ENCODE measurements at places on chromosomes 7 and 10.

DNA sequence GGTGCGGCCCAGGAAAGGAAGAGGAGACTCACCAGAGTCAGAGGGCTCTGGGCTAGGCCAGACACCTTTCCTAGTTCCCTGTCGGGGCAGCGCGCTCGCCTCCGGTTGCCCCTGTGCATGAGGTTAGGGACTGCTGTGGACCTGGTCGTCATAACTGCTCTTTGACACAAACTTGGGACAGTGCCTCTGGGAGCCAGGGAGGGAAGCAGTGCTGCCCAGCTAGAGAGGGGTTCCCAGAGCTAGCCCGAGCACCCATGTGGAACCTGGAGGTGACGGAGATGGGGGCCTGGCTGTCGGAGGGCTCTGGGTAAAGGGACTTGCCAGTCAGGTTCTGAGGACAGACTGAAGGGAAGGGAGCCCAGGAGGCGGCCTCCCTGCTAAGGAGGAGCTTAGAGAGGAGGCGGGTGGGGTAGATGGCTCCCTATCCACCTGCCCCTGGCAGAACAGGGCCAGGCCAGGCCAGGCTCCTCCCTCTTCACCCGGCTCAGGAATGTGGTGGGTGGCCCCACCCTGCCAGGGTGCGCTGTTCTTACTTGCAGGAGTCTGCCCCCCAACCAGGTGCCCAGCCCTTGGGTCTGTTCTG is 29.7 kb downstream of the AGAP3 start:
- DNase-seq: no peak

DNA sequence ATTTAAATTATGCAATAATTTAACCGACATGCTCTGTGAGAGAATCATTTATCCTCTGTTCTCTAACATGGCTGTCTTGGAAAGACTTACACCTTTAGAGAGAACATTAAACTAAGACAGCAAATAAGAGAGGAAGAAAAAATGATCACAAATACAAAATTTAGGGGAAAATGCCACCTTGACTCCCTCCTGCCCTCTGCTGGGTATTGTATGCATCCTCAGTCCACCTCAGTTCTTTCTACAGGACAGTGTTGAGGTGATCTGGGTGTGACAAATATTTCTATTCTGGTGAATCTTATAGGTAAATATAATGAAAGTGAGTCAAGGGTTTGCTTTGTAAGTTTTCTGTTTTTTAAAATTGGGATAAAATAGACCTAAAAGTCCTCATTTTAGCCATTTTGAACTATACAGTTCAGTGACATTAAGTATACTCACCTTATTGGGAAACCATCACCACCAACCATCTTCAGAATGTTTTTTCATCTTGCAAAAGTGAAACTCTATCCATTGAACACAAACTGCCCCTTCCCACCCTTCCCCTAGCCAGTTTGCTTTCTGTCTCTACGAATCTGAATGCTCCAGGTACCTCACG is 61.5 kb upstream of the ELMO1 start:
- DNase-seq: no peak

- DNase-seq: no peak
Observed at GRCh38 chr10:76309741-76310587, 878.5 kb downstream of the LRMDA start.

DNA sequence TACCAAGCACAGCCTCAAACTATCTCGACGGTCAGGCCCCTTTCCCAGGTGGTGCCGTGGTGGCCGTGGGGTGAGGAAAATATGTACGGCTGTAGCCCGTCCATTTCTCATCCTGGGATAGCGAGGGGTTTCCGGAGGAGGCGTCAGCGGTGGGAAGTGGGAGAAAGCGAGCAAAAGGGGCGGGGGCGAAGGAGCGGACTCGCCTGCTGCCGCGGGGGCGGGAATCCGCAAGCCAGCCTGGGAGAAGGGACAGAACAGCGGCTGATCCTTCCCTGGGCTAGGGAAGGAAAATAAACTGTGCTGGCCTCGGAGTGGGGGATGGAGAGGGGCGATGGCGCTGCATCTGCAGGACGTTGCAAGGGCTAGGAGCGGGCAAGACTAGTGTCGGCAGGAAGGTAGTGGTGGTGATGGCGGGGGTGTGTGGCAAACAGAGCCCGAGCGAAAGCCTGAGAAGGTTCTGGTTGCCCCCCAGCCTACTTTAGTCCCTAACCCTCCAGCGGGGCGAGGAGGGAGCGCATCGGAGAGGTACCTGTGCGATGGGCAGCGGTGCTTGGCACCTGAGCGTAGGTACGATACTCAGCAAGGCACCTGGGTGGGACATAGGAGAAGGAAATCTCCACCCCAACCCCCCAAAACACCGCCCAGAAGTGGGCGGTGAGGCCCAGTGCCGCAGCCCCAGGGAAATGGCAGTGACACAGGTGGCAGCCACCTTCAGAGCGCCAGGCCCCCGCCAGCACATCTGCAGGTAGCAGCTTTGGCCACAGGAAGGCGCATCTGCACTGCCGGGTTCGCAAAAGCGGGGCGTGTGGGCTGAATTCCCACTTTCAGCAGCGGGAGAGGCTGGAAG is 49.9 kb upstream of the STEAP1B start:
- DNase-seq: peak; percentile 87

- DNase-seq: peak; percentile 73
Observed at GRCh38 chr7:121576148-121576917, 180.2 kb upstream of the FAM3C start.

DNA sequence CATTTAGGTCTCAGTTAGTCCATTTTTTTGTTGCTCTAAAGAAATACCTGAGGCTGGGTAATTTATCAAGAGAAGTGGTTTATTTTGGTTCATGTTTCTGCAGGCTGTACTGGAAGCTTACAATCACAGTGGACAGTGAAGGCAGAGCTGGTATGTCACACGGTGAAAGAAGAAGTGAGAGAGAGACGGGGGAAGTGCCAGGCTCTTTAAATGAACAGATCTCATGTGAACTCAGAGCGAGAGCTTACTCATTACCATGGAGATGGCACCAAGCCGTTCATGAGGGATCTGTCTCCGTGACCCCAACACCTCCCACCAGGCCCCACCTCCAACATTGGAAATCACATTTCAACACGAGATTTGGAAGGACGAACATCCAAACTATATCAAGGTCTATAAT is 18.9 kb upstream of the PNLIPRP3 start:
- no peak for DNase-seq

- DNase-seq: no peak
Observed at GRCh38 chr7:105769901-105770628, 106.3 kb downstream of the ATXN7L1 start.

- no peak for DNase-seq
Observed at GRCh38 chr10:63221950-63222349, 88.8 kb downstream of the NRBF2 start.

DNA sequence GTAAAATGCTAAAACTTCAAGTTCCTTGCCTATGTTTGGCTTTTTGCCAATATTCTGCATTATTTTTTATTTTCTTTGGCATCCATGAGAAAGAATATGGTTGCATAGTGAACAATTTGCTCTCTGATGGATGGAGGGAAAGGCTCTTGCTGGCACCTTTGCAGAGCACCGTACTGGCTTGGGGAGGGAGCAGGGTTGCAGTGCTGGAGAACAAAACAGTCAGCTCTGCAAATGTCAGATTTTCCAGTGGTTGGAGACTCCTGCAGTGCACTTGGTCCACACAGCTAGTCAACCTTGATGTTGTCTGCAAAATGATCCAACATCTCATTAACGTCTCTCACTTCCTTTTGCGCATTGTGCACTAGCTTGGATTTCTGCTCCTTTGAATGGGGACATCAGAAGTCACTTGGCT is 100.8 kb downstream of the ANLN start:
- DNase-seq: no peak

GRCh38 chr7:94701555-94701973 is 45.6 kb upstream of the SGCE start:
- no peak for DNase-seq

DNA sequence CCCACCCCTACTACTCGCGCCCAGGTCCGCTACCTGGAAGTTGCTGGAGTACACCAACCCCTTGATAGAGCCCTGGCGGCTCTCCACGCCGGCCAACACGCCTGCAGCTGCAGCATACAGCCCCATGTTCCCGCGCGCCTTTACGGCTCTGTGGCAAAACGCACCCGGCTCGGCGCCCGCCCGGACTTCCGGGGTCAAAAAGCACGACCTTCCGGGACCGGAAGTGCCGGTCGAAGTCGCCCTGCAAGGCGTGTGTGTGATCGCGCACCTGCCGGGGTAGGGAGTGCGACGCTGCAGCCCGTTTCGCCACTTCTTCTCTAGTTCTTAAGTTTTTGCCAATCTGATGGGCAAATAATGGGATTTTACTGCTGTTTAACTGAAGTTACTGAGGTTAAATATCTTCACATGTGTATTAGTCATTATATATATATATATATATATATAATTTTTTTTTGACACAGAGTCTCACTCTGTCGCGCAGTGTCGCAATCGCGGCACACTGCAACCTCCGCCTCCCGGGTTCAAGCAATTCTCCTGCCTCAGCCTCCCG is at the start of gene NSUN5:
TSS of gene NSUN5 (minus strand) at position 162 of the 550 bp plus-strand sequence. CDS start at position 126, 36 bp downstream.
- DNase-seq: peak; percentile 51

GRCh38 chr10:22158426-22158825 is 59.4 kb downstream of the EBLN1 start:
- no peak for DNase-seq

DNA sequence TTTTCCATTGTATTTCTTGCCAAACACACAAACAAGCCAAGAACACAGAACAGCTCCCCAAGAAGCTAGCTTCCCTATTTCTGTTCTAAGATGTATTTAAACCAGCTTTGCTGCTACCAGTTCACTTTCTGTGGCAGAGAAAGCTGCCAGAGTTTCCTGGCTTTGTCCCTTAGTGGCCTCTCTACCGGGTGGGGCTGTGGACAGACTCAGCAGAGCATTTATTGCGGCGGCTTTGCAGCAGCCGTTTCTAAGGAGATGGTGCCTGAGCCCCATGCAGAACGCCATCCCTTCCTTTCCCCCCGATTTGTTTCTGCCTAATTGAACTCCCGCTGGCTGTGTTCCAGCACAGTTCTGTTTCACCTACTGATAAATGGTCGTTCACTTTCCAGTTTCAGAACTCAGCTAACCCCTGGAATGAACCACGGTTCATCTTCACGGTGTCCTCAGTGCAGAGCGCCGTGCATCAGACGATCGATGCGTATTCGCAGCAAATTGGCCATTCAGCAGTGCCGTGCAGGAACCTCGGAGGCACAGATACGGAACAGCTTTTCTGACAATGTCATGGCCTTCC is 33.8 kb upstream of the SFMBT2 start:
- no peak for DNase-seq

- DNase-seq: no peak
Observed at GRCh38 chr10:88070080-88070880, 206.9 kb downstream of the PTEN start.

Data from NCI-H526 (cell line).